Stimulated activated CD4-positive, alpha-beta T cell treated with anti-CD3 and anti-CD28 coated beads, Interleukin-12 subunit alpha, Interleukin-12 subunit beta, amount 100 ng/mL, for 48 hours (primary cell): ENCODE measurements at places on chromosomes 4 and X.

- DNase-seq = no peak
Measured at GRCh38 chr4:40482985-40483647, 146.5 kb downstream of the RBM47 start.

- no peak for DNase-seq
Measured at GRCh38 chr4:47827343-47828047, 10.4 kb downstream of the CORIN start.

- DNase-seq = no peak
Measured at GRCh38 chr4:83241132-83241531, 43.5 kb downstream of the COQ2 start.

GRCh38 chr4:148453833-148454232 is 11.6 kb upstream of the NR3C2 start:
- no peak for DNase-seq

GRCh38 chr4:164700471-164700870 is 53.5 kb upstream of the SMIM31 start:
- DNase-seq = peak; percentile 17

DNA sequence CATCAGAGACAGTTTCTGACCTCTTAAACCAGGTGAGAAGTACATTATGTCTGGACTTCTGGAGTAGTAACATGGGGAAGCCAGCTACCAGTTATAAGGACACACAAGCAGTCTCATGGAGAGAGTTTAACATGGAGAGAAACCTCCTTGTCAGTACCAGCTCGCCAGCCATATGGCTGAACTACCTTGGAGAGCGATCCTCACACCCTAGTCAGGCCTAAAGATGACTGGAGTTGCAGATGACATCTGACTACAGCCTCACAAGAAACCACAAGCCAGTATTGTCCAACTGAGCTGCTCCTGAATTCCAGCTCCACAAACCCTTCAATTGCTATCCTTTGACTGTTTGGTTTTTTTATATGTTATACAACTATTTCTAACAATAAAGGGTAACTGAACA is 49.8 kb downstream of the PDHA2 start:
- no peak for DNase-seq

- DNase-seq = no peak
Measured at GRCh38 chr4:158912806-158913205, 144.0 kb downstream of the FNIP2 start.

DNA sequence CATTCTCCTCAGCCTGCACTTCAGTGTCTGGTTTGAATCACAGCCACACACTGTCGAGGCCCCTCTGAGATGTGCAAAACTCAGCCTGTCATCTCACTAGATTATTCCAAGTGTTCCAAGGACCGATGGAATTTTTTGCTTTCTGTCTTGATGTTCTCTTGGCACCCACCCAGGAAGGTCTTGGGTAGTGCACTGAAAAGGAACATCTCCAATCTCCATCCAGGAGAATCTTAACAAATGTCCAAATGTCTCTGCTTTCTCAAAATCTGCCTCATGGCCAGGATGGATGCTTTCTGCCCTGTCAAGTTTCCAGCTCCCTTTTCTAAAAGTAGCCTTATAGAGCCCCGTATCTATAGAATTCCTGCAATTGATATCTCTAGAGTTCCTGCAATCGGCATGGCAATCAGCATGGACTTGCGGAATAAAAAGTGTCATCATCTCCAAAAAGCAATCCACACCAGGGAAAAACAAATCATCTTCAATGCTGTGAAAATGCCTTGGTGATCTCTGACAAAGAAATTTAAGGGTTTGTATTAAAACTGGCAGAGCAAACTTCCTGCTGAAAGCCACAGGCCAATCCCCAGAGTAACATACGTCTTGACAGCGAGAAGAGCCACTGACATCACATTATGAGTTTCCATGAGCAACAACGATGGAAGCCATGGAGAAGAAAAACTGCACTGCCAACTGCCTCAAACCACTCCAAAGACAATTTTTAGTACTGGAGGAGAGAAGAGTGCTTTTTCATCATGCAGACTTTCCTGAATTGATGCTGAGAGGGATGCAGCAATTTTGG is 215.3 kb upstream of the FAM9B start:
- no peak for DNase-seq

GRCh38 chr4:37653601-37654000 is 32.6 kb downstream of the RELL1 start:
- no peak for DNase-seq

GRCh38 chr4:37825968-37826294 is 555 bp upstream of the PGM2 start:
- DNase-seq = no peak

DNA sequence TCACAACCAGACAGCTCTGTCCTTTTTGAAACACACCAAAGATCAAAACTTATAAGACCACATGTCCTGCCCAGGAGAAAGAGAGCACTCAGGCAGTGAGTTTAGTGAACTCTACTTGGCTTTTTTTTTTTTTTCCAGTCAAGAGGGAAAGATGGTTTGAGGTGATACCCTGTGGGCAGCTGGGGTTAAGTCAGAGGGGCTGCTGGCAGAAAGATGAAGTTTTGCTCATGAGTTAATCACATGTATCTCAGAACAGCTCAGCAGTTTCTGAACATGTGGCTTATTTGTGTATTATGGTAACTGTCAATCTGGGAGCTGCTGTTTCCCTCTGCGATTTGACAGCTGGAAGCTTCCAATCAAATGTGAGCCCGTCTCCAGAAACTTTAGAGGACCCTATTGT is 56.4 kb upstream of the MAP3K15 start:
- peak; percentile 26 for DNase-seq

GRCh38 chrX:66889418-66889817 is 250.5 kb upstream of the EDA2R start:
- DNase-seq = no peak

GRCh38 chrX:13669246-13669737 is 16.4 kb downstream of the TCEANC start:
- peak; percentile 43 for DNase-seq

DNA sequence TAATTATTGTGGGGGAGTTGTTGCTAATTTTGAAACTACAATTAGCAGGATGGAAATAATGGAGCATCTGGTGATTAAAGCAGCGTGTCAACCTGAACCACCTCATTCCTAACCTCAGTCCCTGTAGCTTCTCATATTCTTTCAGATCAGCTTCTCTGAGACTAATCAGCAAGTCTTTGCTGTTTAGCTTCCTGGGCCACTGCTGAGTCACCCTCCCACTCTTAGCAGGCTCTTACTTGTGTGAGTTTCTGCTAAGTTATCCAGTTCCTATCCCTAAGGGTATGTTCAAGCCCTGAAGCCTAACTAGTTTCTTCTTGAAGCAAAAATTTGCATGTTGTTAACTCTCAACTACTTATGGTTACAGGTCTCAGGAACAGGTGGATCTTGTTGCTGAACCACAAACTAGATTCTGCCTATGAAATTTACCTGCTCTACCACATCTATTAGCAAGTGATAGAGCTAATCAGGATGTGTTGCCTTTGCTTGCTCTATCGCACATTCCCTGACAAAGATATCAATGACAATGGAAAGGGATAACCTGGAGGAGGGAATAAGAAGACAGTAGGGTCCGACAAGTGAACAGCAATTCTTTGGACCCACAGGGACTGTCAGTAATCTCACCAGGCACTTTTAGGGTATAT is 134.2 kb downstream of the EIF4E start:
- DNase-seq = peak; percentile 34

- peak; percentile 93 for DNase-seq
Measured at GRCh38 chrX:154308108-154308946, 12.7 kb downstream of the TKTL1 start.
